ENCODE measurements at places on chromosomes 7 and 10. TPM values are rescaled to one million over a fixed set of nuclear protein-coding genes. Genes with fewer than 3 reads are reported as not detected.

The ITGB8 gene
- total RNA-seq, result 7.2 TPM

The FEZF1 gene
- not detected for total RNA-seq

The MCM10 gene
- 26.1 TPM for total RNA-seq

The GIMAP2 gene
- 3.4 TPM for total RNA-seq

The SIRT1 gene
- 14.7 TPM for total RNA-seq

The SPDYE11 gene
- total RNA-seq, result not detected

The ADCYAP1R1 gene
- total RNA-seq, result 0.06 TPM

The TIAL1 gene
- 43.9 TPM for total RNA-seq

The CALD1 gene
- total RNA-seq, result 230 TPM

The GFRA1 gene
- 2.1 TPM for total RNA-seq

The EVX1 gene
- not detected for total RNA-seq

The DPY19L1 gene
- total RNA-seq, result 81.7 TPM

The ZNF316 gene
- 25.0 TPM for total RNA-seq

The VENTX gene
- not detected for total RNA-seq

The BLNK gene
- total RNA-seq, result not detected

The HOXA5 gene
- 9.4 TPM for total RNA-seq

The PNLIP gene
- total RNA-seq, result 0.13 TPM

The SPDYE2 gene
- total RNA-seq, result not detected

The KLLN gene
- total RNA-seq, result 0.77 TPM

The SLC29A4 gene
- total RNA-seq, result 4.7 TPM

The PLXNA4 gene
- total RNA-seq, result not detected

The TCF7L2 gene
- total RNA-seq, result 2.9 TPM

The CYP2E1 gene
- total RNA-seq, result 0.52 TPM

The ZPBP gene
- total RNA-seq, result not detected

The GATA3 gene
- not detected for total RNA-seq

The ATG9B gene
- 0.06 TPM for total RNA-seq

All from LHCN-M2 (cell line).